ENCODE measurements at places on chromosomes 4 and X.

DNA sequence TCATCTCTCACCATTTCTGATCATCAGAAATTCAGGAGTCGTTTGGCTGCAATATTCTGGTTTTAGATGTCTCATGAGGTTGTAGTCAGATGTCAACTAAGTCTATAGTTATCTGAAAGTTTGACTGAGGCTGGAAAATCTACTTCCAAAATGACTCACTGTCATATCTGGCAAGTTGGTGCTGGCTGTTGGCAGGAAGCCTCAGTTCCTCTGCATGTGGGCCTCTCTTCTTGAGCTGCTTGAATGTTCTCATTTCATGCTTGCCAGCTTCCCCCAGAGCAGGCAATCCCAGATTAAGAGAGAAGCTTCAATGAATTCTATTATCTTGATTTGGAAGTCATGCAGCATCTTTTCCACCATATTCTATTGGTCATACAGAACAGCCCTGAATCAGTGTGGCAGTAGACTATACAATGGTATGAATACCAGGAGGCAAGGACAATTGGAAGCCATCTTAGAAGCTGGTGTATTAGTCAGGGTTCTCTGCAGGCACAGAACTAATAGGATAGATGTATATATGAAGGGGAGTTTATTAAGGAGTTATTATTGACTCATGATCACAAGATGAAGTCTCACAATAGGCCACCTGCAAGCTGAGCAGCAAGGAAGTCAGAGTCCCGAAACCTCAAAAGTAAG is 46.8 kb upstream of the ELF2 start:
- no peak for DNase-seq

GRCh38 chr4:186886759-186887158 is 163.1 kb upstream of the FAT1 start:
- no peak for DNase-seq

DNA sequence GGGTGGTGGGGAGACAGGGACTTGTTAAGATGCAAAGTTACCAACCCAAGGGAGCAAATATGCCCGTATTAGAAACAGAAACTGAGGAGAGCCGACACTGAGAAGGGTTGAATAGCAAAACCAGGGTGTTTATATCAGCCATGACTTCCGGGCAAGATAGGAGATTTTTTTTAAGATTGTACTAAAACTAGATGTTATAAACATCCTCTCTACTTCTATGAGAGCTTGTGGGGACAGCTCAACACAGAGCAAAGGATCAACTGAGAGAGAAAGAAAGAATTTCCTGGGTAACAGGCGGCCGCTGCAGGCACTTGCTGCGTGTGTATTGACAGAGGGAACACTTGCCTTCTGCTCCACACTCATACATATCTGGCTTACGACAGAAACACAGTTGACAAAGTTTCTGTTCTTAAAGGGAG is 49.1 kb upstream of the FBXW7 start:
- DNase-seq = no peak

DNA sequence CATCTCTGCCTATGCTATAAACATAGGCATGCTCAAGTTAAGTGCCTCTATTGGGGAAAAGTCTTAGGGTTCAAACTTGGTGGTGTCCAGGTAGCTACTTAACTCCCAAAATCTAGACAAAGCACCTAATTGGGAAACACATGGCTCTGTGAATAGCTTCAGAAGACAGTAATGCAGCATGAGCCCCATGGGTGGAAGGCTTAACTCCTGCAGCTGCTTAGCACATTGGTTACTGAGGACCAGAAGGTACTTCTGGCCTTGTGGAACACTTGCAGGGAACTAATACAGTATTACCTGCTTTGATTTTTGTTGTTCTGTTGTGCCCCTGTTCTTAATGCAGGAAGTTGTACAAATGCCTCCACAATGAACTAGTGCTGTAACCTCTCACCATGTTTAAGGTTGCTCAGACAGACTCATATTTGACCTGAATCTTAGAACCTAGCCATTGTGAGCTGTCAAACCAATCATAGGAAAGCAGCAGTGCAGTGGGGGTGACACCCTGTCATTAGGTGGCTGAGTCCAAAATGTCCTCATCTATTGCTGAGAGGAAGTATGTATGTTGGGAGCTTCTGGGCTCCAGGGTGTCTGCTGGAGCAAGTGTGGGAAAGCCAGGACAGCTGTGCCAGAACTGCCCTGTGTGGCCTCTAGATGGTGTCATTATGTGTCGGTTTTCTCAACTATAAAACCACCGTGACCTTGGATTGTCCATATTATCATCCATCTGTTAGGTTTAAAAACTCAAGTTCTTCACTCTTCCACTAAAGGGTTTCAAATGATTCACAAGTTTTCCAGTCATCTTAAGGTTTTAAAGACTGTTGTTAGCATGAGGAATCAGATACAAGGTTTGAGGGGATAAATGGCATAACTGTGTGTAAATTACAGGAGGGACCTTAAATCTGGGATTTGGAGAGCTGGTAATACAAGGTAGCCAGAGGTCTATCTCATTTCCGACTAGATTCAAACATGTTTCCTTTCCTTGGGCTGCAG is 69.9 kb upstream of the WDR1 start:
- DNase-seq = no peak

- DNase-seq = no peak
Observed at GRCh38 chrX:85375333-85375738, 4.1 kb downstream of the POF1B start.

DNA sequence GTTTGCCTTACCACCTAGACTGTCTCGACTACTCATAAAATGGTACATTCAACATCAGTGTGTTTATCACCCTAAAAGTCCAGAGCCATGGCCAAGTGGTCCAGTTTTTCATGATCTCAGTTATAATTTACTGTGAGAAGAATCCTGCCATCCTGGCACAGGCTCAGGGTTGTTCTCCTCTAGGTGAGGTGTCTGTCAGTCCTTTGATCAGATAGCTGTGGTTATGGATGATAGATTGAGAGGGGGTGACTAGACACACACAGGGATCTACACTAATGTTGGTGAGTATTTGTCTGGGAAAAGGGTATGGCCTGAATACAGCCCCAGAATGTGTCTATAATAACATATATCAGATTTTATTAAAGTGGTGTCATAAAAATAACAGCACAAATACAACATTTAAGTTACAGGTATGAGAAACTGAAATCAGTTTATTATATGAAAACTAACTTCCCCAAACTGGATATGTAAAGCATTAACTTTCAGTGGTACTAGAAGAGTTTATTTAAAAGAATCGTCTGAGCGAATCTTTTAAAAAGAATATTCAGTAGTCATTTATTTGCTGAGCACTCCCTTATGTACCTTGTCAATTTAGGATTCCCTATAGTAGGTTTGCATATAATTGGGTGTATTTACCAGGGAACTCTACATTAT is 93.3 kb downstream of the STIM2 start:
- DNase-seq = no peak

- no peak for DNase-seq
Observed at GRCh38 chr4:152290366-152290921, 245.4 kb downstream of the FBXW7 start.

DNA sequence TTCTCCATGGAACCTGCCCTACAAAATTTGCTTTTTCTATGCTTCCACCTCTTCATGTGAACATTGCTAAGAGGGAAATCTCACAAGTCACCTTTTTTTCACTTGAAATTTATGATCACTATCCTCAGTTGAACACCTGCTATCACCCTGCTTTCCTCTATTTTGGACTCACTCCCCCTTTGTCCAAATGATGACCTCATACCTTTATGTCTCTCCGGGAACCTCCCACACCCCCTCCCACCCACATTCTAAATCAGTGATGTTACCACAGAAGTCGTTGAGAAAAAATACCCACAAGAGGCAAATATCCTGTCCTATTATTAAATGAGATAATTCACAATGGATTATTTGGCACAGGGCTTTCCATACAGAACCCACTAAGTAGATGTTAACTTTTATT is 156.5 kb downstream of the RNF150 start:
- DNase-seq = no peak

DNA sequence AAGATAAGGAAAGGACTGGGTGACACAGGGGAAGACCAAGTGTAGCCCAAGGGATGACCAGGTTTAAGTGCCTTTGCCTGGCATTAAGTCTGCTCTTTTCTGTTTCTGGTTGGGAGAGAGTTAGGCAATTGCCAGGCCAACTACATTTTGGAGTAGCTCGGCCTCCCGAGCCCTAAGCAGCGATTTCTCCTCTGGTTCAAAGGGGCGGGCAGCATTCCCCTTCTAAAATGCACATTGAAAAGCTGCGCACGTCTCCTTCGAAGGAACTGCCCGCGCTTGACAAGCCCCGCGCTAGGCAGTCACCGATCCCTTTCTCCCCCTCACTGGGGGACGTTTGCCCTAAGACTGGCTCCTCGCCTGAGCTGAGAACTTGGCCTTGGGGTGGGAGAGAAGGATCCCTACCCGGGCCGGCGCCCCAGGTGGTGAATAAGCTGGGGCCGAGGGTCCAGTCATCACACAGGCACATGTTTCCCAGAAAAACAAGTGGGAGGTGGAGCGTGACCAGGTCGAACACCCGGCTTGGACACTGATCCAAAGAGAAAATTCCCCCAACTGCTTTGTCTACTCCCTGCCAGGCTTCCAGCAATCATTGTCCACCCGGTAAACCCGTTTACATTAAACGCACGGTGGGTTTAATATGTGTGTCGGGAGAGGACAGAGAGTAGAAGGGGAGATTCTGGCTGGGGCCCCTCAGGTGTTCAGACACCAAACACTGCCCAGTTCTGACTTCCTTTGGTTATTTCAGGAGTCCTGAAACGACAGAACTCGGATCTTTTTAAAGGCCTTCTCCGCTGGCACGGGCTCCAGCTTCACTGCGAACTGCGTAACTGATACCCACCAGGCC is 4.0 kb downstream of the ARX start:
- no peak for DNase-seq

DNA sequence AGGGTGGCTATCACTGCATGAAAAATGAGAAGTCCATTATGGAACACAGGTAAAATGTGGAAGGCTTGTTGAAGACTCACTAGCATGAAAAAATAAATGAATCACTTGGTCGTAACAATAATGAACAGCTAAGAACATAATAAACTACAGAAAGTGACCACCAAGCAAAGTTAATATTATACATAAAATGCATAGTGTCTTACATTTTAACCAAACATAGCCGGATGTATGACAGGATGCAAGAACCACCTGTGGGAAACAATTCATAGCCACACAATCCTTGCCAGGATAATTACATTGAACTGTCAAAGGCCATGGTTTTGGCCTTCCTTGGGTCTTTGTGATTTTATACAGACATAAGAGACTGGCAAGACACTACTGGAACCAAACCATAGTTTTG is 81.9 kb upstream of the ATXN3L start:
- no peak for DNase-seq

- DNase-seq = no peak
Observed at GRCh38 chrX:95056901-95057300, 1382.9 kb downstream of the FAM133A start.

GRCh38 chr4:168769837-168770236 is 240.2 kb downstream of the CBR4 start:
- no peak for DNase-seq

DNA sequence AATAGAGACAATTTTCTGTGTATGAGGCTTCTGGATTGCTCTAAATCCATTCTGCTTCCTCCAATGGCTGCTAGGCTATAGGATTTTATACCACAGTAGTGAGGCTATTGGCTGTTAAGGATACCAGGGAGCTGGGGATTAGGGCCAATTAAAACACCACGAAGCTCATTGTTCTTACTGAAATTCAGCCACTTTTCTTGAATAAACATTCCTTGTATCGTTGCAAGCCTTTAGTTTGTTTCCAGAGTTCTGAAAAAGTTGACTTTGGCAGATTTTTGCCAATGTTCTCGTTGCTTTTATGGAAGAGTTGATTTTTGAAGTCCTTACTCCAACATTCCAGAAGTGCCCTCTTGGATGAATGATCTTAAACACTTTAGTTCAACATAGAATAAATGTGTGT is 238.4 kb upstream of the TEX13A start:
- no peak for DNase-seq

GRCh38 chr4:185108669-185109068 is 34.4 kb upstream of the SLC25A4 start:
- DNase-seq = no peak

DNA sequence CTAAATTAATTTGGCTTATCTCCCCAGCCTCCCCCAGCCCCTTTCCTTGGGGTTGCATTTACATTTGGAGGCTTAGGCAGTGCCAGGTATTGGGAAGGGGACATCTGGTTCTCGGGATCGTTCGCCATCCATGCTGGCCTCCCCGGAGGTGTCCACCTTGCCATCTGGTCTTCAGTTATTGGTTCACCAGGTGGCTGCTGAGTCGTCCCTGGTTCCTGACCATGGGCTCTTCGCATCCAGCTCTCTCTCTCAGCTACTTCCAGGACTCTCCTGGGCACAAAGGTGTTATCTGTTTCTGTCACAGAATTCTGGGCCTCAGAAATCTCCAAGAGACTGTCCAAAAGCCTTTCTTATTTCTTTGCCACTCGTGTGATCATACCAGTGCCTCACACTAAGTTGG is 75.4 kb upstream of the SCOC start:
- DNase-seq = no peak

DNA sequence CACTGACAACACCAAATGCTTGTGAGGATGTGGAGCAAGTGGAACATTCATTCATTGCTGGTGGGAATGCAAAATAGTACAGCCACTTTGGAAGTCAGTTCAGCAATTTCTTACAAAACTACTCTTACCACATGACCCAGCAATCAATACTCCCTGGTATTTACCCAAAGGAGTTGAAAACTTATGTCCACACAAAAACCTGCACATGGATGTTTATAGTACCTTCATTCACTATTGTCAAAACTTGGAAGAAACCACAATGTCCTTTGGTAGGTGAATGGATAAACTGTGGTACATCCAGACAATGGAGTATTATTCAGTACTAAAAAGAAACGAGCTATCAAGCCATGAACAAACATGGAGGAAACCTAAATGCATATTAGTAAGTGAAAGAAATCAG is 27.5 kb downstream of the HUWE1 start:
- no peak for DNase-seq

- DNase-seq = no peak
Observed at GRCh38 chrX:97909245-97909644, 1025.5 kb downstream of the RPA4 start.

DNA sequence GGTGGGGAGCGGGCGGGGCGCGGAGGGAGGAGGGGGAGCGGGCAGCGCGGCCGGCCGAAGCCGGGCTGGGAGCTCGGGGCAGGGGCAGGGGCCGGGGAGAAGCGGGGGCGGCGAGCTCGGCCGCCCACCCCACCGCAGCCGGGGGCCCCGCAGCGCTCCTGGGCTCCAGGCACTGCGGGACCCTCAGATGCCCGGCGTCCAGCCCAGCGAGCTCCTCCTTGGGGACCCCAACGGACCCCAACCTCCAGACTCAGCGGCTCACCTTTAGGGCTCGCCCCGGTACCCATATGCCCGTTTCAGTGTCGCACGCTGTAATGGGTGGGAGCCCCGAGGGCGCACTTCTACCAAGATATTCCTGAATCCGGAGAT is 357 bp upstream of the ADGRG2 start:
- DNase-seq = no peak

GRCh38 chr4:74157154-74157553 is 764 bp upstream of the MTHFD2L start:
- DNase-seq = no peak

GRCh38 chrX:72121383-72121782 is 10.3 kb downstream of the RTL5 start:
- no peak for DNase-seq

GRCh38 chr4:105162123-105162796 is 15.6 kb downstream of the TET2 start:
- DNase-seq = no peak

- no peak for DNase-seq
Observed at GRCh38 chrX:12919051-12919450, 12.6 kb downstream of the TLR8 start.

Measured in NCI-H2081 treated with DMSO at 0.1 percent for 48 hours (cell line).